ENCODE measurements at places on chromosomes 7 and 10.

DNA sequence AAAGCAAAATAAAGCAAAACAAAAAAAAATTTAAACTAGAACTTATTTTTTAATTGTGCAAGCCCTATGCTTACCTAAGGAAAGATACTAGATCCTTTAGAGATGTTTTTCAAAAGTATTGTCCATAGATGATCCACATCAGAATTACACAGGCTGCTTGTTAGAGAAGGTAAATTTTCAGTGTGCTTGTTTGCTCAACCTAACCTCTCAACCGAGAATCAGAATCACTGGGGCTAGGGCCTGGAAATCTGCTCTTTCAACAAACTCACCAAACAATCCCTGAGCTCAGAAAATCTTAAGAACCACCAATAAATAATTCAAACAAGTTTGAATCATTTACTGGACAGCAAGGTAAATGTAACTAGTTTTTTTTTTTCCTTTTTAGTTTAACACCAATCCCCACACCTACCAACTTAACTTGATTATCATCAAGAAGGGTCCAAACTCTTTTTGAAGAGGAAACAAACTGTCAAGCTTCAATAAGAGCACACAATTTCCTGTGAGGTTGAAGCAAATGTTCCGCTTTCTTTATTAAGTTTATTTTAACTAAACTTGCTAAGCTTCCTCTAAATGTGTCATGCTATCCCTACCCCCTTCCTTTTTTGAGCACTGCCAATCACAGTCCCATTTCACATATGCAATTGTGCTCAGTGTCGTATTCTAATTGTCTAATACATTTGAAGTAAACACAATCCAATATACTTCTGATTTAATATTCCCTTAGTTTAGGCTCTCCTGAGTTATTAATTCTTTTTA is 7.4 kb upstream of the TSPAN33 start:
- peak; percentile 77 for DNase-seq

- DNase-seq = no peak
Measured at GRCh38 chr7:85475071-85475470, 288.2 kb upstream of the SEMA3D start.

DNA sequence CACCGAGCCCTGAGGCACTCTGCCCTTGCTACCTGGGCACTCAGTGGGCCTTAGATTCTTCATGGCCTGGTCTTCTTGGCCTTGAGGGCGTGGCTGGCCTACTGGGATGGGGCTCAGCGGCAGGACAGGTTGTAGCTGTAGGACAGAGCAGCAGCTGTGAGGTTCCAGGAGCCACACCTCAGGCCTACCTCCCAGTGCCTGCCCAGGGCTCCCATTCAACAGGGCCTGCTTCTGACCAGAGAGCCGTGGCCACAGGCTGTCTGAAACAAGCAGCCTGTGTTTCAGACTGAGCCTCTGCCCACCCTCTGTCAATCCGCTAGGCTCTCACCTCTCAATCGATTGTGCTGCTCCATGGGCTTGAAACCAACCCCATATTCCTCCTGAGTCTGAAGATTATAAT is 928.0 kb upstream of the ZNF722 start:
- DNase-seq = no peak

- no peak for DNase-seq
Measured at GRCh38 chr7:119630406-119630969, 642.5 kb upstream of the KCND2 start.
